Activated T-cell treated with anti-CD3 and anti-CD28 coated beads for 48 hours (primary cell): ENCODE measurements at places on chromosomes 16 and 17.

GRCh38 chr17:48995304-48995973, 1.7 kb upstream of the IGF2BP1 start:
- DNase-seq: no peak

DNA sequence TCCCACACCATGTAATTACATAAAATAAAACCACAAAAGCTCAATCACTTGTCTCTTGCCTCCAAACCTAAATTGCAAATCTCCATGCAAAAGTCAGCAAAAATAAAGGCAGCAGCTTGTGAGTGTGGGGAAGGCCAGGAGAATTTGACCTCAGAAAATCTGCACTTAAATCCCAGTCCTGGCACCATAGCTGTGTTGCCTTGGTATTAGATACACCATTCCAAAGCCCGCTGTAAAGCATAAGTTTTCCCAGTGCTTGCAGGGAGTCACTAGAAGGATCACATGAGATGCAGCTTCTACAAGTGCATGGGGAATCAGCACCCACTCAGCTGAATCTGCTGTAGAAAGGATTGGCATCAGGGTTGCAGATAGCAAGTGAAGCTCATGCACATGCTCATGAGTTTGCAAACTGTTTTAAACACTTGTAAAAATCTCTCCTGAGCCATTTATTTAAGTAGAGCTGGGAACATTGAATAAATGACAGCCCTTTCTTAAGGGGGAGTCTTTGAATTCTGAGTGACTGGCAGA, 495.0 kb upstream of the HSBP1 start:
- DNase-seq: no peak

- no peak for DNase-seq
These were observed 37.4 kb downstream of the ARHGAP23 start for GRCh38 chr17:38465391-38466345.

DNA sequence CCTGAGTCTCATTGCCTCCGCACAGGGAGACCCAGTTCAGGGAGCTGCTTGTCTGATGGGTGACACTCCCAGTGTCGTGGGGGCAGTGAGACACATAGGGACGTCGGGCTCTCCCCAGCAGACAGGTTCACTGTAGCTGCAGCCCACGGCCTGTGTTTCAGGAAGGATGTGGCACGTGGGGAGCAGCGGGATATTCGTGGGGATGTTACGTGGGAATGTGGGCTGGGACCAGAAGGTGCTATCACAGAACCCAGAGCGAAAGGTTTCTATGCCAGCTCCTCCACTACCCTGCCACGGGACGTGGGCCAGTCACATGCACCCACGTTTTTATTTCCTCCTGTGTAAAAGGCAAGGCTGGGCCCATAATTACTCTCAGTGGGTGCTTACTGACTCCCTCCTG, 16.3 kb downstream of the CACNA1G start:
- no peak for DNase-seq

DNA sequence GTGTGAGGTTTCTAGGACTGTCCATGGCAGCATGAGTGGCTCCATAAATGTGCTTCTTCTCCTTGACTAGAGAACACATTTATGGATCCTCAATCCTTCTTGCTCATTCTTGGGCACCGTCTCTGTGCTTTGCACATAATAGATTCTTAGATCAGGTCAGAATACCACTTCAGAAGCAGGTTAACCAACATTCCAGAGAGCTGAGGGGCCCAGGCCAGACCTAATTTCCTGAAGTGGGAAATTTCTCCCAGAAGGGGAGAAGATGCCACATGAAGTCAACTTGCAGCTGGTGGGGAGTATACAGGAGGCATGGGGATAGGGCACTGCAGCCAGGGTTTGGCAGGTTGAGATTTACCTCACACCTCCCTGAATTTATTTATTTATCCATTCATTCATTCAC, 24.4 kb upstream of the VAT1L start:
- DNase-seq: no peak

DNA sequence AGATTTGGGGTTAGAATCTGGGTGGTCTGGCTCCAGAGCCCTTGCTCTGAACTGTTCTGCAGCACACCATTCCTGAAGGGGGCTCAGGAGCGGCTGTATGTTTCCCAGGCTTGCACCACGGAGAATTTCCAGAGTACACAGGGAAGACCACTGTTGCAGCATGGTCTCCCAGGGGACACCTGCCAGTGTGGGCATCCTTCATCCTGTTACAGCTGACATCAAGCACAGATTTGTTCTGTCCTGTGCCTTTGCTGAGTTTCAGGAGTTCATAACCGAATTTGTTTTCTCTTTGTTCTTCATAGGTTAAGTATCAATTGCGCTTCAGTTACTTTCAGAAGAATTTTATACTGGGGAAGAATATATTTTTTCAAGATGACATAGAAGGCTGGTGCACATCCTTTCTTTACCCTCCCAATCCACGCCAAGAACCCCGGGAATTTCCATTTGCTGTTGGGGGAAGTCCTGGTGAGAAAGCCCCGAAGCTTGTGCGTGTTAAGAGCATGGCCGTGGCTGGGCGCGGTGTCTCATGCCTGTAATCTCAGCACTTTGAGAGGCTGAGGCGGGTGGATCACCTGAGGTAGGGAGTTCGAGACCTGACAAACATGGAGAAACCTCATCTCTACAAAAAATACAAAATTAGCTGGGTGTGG, 26.3 kb upstream of the ABCA3 start:
- no peak for DNase-seq

GRCh38 chr17:8447799-8448198, 12.1 kb downstream of the NDEL1 start:
- DNase-seq: no peak

GRCh38 chr16:569445-570254, at the start of gene PIGQ:
TSS of gene PIGQ (plus strand) at chr16:569968. CDS start at chr16:574075, 4,107 bp downstream.
- DNase-seq: peak; percentile 75

DNA sequence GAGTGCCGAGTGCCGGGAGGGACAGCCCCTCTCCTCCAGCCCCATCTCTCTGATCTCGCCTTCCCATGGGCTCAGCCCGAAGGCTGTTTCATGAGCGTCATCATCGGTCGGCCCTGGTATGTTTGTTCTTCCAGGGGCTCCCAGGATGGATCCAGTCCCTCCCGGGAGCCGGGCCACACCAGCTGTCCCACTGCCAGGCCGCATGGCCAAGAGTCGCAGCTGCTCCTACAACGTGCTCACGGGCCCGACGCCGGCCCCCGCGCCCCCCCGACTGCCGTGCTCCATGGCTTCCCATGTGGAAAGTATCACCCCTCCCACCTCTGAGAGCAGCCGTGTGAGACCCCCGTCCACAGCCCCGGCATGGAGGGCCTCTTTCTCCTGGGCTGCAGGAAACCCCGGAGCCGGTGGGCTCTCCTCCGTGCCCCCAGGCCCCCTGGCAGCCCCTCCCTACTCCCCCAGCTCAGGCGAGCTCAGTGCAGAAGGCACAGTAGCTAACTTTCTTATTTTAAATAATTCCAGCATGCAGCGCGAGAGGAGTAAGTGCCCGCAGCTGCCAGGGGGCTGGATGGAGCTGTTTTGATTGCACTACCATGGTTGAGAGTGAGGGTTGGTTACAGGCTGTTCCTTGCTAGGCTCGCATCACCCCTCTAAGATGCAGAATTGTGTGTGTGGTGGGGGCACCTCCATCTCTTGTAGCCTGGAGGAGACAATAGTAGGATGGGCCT, 26.6 kb upstream of the GSE1 start:
- DNase-seq: no peak

- no peak for DNase-seq
These were observed 18.1 kb downstream of the TRPV2 start for GRCh38 chr17:16433514-16433913.

GRCh38 chr17:61130330-61130729, 269.3 kb upstream of the TBX2 start:
- no peak for DNase-seq

GRCh38 chr16:68343137-68343536, 32.3 kb downstream of the PRMT7 start:
- no peak for DNase-seq

GRCh38 chr17:69960755-69961154, 114.3 kb upstream of the KCNJ16 start:
- DNase-seq: no peak

GRCh38 chr17:40910441-40910841, 25.4 kb upstream of the KRT20 start:
- no peak for DNase-seq

DNA sequence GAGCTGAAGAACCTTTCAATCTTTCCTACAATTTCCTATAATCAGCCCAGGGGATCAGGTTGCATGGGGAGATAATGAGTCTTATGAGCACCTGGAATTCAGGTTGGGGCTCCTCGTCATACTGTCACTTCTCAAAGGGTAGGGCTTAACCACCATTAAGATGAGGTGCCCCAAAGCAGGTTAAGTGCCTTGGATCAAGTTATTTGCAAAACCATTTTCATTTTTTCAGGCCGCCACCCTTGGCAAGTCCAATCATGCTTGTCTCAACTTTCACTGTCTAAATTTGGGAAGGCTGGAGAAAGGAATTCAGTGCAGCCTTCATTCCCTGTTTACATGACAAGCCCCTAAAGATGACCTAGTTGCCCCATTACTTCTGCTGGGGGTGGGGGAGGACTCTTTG, 44.9 kb upstream of the TANGO6 start:
- no peak for DNase-seq

DNA sequence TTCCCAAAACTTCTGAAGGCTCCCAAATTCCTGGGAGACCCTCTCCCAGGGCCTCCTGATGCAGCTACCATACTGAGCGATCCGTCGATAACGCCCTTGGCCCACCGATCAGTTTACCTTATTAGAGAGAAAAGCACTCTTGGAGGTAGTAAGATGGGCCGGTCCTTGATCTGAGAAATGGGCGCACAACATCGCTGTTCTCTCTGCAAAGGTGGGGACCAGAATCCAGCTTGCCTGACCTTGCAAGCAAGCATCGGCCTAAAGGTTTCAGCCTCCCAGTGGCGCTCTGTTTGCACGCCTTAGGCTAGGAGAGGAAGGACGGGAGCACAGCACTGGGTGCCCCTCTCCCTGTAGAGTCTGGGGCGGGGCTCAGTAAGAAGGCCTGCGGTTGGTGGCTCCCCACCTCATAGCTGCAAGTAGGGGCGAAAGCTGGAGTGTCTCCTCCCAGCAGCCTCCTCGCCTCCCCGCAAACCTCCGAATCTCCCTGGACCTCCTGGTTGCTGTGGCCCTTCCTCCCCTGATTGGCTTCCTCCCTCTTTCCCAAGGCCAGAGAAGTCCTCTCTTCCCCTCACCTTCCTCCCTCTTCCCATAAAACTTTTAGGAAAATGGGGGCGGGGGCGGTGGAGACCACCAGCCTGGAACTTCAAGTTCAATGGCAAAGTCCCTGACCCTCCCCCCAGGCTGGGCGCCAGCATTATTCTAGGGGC, at the start of gene PRAC1:
TSS of gene PRAC1 (minus strand) at position 318 of the 707 bp plus-strand sequence. CDS start at position 192, 126 bp downstream.
- DNase-seq: no peak

DNA sequence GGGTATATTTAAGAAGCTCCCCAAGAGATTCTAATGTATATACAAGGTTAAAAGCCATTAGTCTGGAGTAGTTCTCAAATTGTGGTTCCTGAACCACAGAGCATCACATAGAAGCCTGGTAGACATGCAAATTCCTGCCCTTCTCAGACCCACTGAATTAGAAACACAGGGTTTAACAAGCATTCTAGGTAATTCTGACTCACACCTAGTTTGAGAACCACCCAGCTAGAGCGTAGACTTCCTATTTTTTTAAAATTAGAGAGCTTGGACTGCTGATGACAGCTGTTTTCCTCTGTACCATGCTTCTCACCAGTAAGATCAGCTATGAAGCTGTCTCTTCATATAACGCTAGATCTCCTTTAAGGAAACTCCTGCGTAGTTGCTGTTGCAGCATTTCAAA, 50.6 kb downstream of the HS3ST3B1 start:
- DNase-seq: no peak

DNA sequence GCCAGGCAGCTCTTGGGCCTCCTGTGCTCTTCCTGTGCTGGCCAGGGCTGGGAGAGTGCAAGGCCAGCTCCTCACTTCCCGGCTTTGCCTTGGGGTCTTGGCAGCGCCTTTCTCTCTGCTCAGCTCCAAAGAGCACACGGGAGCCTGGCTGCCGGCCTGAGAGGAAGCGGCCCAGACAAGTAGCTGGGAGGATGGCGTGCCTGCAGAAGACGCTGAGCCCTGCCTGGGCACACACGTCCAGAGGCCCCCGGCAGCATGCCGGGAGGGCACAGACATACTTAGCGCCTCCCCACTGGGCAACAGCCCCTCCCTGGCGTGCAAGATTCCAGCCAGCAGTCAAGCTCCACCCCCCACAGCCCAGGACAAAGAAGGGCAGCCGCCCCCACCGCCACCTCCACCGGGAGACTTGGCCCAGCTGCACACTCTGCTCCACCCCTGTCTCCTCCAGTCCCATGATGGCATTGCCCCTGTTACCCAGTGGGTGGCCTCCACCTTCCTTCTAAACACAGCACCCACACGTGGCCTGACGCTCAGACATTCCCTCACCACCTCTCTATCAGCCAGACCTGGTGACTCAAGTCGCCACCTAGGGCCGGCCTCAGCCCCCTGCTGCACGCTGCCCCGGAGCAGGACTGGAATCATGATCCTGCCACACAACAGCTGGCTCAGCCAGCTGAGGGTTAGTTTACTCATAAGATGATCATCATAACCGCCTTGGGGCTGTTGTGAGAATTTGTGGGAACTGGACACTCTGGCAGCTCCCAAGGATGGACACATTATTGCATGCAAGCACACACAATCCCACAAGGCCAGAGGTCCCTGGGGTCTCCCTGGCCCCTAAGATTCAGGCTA, 12.4 kb downstream of the SGCA start:
- DNase-seq: peak; percentile 30

- no peak for DNase-seq
These were observed 1.4 kb upstream of the WWOX start for GRCh38 chr16:78098087-78098486.

GRCh38 chr16:90057738-90058173, 19.4 kb downstream of the PRDM7 start:
- DNase-seq: peak; percentile 22
